Suprapubic skin (tissue), 4 donors: ENCODE measurements at places on chromosomes 4 and X.

DNA sequence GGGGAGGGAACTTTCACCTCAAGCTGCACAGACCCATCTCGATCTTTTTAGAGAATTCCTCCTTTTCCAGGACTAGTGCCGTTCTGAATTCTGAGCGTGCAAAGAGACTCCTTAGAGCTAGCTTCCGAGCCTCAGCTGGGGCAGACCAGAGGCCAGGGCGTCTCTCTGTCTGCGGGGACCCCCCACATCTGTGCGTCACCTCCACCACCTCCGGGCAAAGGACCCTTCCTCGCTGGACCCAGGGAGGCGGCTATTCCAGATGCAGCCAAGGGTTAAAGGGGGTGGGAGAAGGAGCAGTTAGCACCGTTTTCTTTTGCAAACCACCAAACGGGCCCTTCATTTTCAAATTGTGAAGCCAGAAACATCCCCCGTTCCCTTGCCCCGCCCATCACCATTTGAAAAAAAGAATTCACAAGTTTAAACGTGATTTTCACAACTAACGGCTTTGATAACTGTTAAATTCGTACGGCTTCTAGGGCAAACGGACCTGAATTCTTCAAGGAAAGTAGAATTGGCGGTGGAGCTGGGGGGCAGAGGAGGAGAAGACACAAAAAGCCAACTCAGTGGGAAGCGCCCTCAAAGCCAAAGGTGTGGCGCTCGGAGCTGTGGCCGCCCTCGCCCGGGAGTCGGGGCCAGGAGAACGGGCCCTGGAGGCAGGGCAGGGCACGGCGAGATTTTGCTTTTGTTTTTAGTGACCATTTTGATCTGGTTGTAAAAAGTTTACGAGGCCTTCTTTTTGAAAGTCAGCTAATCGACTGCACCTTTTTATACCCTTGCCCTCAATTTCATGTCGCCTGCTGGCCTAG lies 3.3 kb upstream of the PDGFRA start:
- no peak for DNase-seq

GRCh38 chr4:125111323-125111722 lies 203.4 kb upstream of the FAT4 start:
- no peak for DNase-seq

- DNase-seq = no peak
Observed at GRCh38 chr4:104491481-104492182, 3.1 kb downstream of the CXXC4 start.

DNA sequence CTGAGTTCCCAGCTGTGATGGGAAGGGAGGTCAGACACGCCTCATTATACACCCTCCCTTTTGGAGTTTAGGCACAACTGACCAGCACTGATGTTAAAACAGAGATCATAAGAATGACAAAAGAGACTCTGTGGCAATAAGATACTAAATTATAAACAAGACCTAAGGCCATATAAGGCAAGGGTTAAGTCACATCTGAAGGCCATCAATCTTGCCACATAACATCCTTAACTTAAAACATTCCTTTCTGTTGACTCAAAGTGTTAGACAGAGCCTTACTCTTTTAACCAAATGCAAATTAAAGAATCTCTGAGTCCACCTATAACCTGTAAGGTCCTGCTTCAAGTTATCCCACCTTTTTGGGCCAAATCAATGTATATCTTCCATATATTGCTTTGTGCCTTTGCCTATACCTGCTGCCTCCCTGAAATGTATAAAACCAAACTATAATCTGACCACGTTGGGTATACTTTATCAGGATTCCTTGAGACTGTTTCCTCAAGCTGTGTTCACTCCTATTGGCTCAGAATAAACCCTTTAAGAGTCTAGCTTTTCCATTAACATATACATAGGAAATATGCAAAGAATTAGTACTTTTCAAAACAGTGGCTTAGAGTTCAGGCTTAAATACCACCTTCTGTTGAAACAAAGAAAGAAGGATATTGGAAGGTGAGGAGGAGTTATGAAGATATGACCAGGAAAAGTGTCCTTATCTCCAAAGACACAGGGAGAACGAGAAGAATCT lies 214.4 kb upstream of the PPP1R2C start:
- no peak for DNase-seq

GRCh38 chr4:10336471-10336870 lies 120.8 kb downstream of the ZNF518B start:
- no peak for DNase-seq

- no peak for DNase-seq
Observed at GRCh38 chr4:132218406-132218805, 930.7 kb upstream of the PCDH10 start.

GRCh38 chr4:109803924-109804571 lies 2.2 kb upstream of the CFI start:
- DNase-seq = no peak

GRCh38 chr4:158999166-158999682 lies 103.7 kb upstream of the RAPGEF2 start:
- no peak for DNase-seq

GRCh38 chrX:40083120-40083978 lies 14.4 kb downstream of the BCOR start:
- no peak for DNase-seq

DNA sequence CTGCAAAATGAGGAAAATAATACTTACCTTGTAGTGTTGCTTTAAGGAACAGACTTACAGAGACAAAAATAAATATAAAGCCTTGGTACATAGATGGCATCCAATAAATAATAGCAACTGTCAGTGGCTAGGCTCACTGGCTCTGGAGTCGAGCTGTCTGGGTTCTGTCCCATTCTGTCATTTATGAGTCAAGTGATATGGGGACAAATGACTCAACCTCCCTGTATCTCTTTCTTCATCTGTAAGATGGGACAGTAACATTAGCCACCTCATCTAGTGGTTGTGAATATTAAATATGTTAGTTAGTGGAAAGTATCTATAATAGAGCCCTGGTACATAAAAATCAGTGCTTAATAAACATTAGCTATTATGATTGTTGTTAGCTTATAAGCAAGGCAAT lies 16.7 kb upstream of the GATB start:
- no peak for DNase-seq

- DNase-seq = no peak
Observed at GRCh38 chrX:20477836-20478524, 211.3 kb upstream of the RPS6KA3 start.

GRCh38 chr4:174117445-174117844 lies 166.0 kb downstream of the FBXO8 start:
- DNase-seq = no peak

DNA sequence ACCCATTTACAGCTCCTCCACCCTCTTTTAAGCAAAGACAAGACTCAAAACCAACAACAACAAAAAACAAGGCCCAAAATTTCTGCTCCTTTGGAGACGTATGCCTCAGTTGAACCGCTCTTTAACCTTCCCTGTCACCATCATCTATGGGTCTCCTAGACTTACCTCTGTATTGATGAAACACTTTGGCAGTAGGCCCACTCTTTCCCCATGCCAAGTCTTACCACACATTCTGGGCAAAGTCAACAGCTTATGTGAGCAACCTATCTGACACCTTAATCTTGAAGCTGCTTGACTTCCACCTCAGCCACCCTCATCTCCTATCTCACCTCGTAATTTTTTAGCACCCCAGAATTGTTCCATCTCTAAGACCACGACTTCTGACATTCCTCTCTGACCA lies 99.7 kb upstream of the CXorf66 start:
- no peak for DNase-seq

GRCh38 chr4:52202931-52203330 lies 151.8 kb downstream of the SPATA18 start:
- DNase-seq = no peak

DNA sequence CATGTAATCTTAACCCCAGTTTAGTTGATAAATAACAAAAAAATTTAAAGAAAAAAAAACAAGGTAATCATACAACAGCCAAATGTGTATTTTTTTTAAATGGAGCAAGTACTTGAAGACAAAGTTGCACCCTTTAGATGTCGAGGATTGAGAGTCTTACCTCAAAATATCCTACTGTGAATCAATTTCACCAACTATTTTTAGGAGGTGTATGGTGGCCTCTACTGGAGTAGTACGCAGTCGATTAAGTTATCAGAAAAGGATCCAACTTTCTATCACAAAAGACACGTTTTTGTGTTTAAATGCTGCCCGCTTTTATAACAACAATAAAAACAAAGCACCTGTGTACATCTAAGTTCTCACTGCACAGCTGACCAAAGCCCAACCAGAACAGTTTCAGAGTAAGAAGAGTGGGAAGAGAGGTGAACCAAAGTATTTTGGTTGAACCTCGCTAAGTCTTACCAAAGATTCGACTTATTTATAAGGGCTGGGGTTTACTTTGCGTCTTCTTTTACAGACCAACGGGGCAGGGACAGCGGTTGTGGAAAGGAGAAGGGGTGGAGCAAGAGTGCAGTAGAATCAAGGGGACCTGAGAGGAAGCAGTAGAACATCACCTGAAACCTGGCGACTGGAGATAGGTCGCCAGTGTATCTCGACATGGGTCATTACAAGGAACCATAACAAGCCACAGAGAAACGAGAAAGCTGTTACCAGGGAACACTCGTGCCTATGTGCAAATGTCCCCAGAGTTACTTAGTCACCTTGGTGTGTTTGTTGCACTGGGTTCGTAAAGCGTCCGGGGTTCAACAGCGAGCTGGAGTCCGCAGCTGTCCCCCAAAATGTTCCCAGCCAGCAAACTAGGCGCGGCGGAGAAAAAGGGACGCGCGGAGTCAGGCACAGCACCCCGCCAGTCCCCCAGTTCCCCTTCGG lies 1.1 kb downstream of the RPS6KA6 start:
- no peak for DNase-seq

GRCh38 chr4:102524691-102525090 lies 23.5 kb downstream of the NFKB1 start:
- DNase-seq = no peak

DNA sequence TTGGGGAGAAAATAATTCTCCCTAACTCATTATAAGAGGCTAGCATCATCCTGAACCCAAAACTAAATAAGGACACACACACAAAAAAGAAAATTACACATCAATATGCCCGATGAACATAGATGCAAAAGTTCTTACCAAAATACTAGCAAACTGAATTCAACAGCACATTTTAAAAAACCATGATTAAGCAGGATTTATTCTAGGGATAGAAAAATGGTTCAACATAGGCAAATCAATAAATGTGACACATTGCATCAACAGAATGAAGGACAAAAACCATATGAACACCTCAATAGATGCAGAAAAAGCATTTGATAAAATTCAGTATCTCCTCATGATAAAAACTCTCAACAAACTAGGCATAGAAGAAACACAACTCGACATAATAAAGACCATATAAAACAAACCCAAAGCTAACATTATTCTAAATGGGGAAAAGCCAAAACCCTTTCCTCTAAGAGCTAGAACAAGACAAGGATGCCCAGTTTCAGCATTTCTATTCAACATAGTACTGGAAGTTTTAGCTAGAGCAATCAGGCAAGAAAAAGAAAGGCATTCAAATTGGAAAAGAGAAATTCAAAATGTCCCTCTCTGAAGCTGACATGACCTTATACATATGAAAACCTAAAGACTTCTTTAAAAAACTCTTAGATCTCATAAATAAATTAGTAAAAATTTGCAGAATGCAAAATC lies 200.9 kb downstream of the NKX6-1 start:
- no peak for DNase-seq

GRCh38 chrX:19342331-19342906 lies 1.3 kb upstream of the PDHA1 start:
- DNase-seq = no peak

- DNase-seq = peak; percentile 81
Observed at GRCh38 chr4:78057600-78058550, 752 bp downstream of the FRAS1 start.

DNA sequence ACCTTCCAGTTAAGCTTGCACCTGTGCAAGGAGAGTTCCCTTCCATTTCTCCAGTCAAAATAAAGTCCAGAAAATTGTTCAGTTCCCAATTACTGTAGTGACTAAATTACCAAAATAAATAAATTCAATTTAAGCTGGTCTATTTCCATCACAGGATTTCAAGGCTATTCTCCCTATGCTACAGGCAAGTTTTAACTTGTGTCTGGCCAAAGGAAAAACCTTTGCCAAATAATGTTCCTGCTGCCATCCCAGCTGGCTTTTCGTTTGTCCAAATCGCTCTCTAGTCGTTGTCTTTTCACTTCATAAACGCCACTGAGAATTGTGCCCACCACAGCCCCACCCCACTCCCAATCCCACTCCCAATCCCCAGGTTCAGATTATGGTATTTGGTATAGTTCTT lies 2.4 kb downstream of the KCTD8 start:
- DNase-seq = no peak

- DNase-seq = no peak
Observed at GRCh38 chr4:7467471-7467870, 32.7 kb upstream of the PSAPL1 start.

DNA sequence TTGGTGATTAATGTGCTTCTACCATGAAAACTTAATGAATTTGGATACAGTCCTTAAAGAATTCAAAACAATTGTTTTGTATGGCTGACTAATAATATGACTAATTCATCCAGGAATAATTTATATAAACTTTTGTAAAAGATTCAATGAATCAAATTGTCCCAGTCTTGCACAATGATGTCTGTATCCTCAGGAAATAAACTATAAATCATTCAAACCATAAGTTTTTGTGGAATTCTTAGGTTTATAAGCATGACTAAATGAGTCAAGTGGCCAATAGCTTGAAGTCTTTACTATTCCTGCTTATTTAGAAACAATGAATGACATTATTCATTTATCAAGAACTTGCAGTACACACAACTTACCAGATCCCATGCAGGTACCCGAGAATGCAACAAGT lies 935.0 kb upstream of the INTU start:
- no peak for DNase-seq

DNA sequence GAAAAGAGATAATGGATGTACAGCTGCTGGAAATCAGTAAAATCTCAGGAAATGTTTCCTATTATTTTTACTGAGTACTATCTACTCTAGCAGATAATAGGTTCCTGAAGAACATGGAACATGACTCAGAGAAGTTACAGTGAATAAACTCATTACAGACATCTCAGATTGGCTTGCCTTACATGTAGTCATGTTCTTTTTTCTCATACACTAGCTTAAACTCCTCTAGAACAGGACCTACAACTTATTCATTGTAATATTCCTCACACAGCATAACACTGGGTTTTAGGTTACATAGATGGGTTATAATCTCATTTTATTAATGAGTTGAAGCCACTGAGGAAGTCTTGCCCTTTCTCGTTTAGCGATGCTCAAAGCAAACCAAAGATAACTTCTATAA lies 86.9 kb upstream of the BMP2K start:
- DNase-seq = no peak

GRCh38 chrX:30777575-30777974 lies 111.5 kb downstream of the TAB3 start:
- no peak for DNase-seq

DNA sequence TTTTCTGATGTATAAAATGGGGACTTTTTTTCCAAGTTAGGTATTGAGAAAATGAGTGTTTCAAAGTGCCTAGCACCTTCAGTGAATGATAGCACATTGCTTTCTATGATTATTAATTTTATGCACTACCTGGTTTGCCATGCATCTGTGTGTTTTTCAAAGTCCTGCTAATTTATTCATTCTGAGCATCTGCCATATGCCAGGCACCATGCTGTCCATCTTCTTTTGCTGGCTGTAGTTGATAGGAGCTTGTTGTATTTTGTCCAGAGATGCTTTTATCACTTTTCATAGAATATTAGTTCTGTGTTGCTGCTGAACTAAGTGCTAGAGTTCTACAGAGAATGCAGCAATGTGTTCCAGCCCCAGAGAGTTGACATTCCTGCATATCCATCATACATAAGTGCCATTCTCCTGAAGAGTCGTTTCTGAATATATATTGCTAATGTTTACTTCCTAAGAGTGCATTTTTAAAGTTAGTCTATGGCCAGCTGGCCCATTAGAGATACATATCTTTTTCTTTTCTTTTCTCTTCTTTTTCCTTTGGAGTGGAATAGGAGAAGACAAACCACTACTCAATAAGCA lies 49.0 kb upstream of the CLNK start:
- no peak for DNase-seq
